Natural killer cell (primary cell): ENCODE measurements at places on chromosomes 3 and 15. TPM values are rescaled to one million over a fixed set of nuclear protein-coding genes. Genes with fewer than 3 reads are reported as not detected.

GRCh38 chr3:70242297-70242882, 70.0 kb downstream of the MDFIC2 start:
- H3K27me3 ChIP-seq: no peaks in the 10 kb centered on the region
- no peaks in the 10 kb centered on the region for H3K36me3 ChIP-seq
- H3K27ac ChIP-seq: no peak overlapping the region
- no peak overlapping the region for H3K4me3 ChIP-seq

DNA sequence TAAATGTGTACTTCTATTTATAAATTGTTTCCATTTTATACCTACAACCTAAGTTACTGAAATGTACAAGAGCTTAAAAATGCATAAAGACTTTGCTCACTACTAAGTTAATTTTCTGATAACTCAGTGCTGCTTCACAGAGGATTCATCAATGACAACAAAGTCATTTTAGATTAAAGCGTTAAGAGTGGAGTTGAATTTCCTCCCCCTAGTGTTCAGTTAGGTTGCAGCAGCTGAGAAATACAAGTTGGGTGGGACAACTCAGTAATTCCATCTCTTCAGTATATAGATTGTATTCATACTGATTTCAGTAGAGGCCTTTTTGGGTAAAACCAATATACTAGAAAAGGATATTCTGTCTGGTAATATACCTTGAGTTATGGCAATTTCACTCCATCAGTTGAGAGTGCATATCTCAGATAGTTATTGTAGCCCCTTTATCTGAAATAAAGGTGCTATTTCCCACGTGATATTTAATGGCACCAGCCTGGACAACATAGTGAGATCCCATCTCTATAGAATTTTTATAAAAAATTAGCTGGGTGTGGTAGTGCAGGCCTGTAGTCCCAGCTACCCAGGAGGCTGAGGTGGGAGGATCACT, 6.9 kb upstream of the RPL35A start:
- DNase-seq: no peak
- H3K4me3 ChIP-seq: no peak overlapping the region
- H3K36me3 ChIP-seq: no peaks in the 10 kb centered on the region
- H3K27ac ChIP-seq: no peak overlapping the region
- H3K27me3 ChIP-seq: no peaks in the 10 kb centered on the region
- no peaks in the 10 kb centered on the region for H3K4me1 ChIP-seq

DNA sequence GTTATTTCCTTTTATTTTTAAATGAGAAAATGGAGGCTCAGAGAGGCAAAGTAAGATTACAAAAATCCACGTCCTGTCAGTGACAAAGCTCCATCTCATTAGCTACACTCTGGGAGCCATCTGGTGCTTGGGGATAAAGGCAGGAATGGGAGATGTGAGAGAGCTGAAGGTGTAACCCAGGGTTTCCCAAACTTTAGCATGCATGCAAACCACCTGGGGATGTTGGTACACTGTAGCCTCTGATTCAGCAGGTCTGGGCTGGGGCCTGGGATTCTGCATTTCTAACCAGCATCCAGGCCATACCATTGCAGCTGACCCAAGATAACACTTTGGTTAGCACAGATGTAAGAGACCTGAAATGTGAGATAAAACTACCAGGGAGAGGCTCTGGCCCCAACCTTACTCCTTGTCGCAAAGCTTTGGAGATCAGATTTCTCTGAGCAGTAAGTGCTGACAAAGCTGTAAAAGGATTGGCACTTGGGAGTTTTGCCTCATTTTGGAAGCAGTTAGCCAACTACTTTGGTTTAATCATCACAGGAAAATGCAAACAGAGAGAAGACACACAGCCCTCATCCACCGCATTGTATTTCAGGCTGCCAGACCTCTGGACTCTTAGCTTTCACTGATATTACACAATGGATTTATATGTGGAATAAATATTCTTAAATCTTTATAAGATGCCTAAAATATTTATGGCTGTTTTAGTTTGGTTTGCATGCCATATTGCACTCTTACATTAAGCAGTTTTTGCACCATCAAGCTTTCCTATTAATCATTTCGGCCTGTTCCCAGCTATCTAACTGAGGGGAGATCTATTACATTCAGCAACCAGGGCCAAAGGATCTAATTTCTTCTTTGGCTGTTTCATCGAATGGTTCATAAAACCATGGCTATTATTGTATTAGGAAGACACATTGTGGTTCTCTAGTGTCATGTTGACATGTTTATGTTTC, 263.0 kb downstream of the EBLN2 start:
- H3K4me3 ChIP-seq: no peak overlapping the region
- H3K4me1 ChIP-seq: no peaks in the 10 kb centered on the region
- no peaks in the 10 kb centered on the region for H3K36me3 ChIP-seq
- H3K27me3 ChIP-seq: no peaks in the 10 kb centered on the region
- no peak for DNase-seq

DNA sequence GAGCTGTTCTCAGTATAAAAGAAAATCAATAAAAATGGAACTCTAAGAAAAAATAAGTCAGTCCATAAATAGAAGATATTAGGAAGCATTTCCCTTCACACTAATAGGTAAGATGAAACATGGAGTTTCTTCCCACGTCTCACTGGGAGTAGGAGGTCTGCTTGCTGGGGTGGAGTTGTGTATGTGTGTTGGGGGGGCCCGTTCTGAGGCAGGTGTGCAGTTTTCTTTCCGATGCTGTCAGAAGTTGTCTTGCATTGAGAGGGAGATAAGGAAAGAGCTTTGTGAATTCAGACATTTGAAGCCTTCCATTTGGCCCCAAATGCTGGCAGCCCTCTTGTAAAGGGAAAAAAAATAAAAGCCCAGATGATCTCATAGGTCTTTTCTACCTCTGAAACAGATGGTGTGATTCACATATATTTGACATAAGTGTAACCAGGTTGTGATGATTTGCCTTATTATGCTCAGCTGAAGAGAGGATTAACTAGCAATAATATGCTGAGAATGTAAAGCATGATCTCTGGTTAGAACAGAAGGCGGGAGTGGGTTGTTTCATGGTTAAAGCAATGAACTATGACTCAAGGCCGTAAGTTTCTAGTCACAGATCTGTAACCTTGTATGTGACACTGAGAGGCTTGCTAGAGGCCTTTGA, 8.8 kb downstream of the RASGRP1 start:
- peaks cover 48% of the 10 kb centered on the region for H3K36me3 ChIP-seq
- no peaks in the 10 kb centered on the region for H3K27me3 ChIP-seq
- H3K27ac ChIP-seq: peak overlapping the region; percentile 7
- H3K4me3 ChIP-seq: no peak overlapping the region

DNA sequence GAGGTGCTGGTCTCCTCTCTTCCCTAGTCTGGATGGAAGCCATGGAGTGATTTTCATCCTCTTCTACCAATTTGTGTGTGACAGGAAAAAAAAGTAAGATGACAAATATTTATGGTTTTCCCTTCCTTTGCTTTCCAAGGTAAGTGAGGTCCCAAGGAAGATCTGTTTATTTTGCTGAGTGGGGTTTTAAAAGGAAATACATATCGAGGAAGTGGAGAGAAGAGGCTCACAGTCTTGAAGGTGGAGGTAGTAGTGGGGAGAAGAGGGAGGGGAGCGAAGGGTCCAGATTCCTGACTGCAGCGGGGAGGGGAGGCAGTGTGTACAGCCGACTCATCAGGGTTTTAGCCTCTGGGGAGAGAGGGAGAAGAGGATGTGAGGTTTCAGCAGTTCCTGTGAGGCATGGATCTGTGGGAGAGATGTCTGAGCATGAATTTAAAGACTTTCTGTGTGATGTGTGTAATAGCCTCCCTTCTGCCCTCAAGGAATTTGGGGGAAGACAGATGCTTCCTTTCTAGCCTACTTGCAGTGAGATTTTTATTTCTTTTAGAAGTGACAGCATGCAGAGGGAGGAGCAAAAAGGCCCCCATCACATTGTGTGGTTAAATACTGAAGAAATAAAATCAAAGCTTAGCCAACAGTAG, 272.4 kb downstream of the THRB start:
- H3K27me3 ChIP-seq: no peaks in the 10 kb centered on the region
- no peaks in the 10 kb centered on the region for H3K36me3 ChIP-seq
- no peaks in the 10 kb centered on the region for H3K4me1 ChIP-seq
- H3K27ac ChIP-seq: no peak overlapping the region
- DNase-seq: no peak

DNA sequence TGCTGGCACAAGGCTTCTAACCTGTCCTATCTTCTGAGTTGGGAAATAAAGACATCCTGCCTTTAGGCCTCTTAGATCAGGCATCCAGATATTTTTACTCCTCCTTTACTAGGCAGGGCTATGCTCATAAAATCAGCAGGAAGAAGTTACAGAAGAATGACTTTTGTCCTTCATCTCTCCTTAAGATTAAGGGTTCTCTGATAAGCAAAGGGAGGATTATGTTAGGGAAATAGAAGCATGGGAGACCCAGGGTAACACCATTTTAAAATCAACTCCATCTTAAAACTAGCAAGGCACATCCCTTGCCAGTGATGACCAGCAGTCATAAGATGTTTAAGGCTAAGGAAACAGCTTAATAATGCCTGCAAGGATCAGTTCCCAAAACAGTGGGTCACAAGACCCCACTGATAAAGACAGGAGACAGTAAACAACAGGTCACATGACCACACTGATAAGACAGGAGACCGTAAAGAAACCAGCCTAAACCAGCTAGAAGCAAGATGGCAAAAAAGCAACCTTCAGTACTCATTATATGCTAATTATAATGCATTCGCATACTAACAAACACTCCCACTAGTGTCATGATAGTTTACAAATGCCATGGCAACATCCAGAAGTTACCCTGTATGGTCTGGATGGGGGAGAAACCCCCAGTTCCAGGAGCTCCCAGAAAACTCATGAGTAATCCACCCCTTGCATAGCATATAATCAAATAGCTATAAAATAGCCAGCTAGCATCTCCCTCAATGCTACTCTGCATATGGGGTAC, 14.5 kb upstream of the EHHADH start:
- H3K27me3 ChIP-seq: peaks cover 10% of the 10 kb centered on the region
- H3K4me1 ChIP-seq: no peaks in the 10 kb centered on the region
- DNase-seq: no peak
- H3K27ac ChIP-seq: no peak overlapping the region
- H3K4me3 ChIP-seq: no peak overlapping the region

DNA sequence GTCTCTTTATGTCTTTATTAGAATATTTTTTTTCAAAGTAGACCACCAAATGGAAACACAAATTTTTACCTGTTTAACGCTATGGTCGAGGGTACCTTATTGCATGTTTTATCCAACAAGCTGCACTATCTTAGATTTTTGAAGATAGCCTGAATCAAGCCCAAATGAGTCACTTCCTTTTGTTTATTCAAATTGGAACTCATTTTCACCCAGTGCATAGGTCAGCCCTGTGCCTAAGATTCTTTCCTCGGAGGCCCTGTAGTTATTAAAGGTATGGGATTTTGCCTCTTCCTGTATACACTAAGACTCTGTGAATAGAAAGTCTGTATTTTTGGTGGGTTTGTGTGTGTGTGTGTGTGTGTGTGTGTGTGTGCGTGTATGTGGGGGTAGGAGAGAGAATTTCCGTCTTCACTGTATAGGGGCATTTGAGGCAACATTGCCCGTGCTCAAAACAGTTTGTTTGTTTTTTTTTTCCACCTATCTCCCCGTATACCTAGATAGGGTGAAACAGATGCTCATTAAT, 358.0 kb upstream of the CADM2 start:
- H3K36me3 ChIP-seq: no peaks in the 10 kb centered on the region
- H3K4me1 ChIP-seq: no peaks in the 10 kb centered on the region
- no peak overlapping the region for H3K4me3 ChIP-seq
- no peak overlapping the region for H3K27ac ChIP-seq
- no peak for DNase-seq

DNA sequence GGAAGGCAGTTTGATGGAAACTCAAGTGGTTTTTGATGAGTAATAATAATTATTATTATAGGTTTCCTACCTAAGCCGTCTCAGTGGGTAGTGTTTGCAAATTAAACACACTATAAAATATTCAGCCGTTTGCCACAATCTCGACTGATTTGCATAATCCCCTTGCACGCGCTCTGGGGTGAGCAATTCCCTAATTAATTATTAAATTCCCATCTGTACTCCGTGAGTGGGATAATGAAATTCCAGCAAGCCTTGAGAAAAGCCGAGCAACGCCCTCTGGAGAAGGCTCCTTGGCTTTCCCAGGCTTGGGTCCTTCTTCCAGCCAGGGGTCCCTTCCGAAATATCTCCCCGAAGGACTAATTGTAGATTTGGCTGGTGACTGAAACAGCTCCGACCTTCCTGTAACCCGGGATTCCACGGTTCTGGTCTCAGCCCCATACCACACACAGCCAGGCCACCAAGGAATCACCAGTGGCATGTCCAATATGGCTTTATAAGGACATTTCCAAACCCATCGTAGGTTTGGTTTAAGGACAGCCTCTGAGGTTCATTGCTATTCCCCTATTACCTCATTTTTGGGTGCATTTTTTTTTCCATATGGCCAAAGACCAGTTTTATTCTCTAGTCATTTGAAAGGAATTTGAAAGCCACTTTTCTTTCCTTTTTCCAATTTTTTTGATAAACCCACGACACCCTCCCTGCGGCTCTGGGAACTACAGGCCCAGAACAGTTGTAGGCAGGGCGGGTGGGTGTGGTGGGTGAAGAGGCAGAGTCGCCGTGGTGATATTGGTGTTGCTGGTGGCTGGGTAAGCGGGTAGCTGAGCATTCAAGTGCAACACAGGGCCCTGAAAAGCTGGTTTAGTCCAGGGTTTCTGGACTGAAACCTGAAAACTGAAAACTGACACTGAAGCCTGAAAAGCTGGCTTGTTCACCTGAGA, 33.2 kb upstream of the RGMA start:
- no peak for DNase-seq
- no peaks in the 10 kb centered on the region for H3K4me1 ChIP-seq
- H3K4me3 ChIP-seq: no peak overlapping the region
- H3K27ac ChIP-seq: no peak overlapping the region

DNA sequence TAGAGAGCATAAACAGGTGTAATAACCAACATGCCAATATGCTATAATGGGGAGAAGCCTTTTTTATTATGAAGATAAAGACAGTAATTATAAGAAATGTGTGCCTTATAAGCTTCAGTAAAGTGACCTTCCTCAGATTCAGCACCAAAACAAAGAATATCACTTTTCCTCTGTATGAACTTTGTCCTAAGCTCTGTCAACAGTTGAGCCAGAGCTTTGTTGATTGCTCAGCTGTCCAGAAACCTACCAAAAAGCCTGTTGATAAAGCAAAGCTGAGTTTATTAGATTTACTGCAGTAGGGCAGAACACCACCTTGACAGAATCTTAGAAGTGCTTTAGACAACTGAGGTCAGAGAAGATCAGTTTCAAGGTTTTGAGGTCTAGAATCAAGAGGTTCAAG, 635.3 kb downstream of the EDEM1 start:
- H3K4me1 ChIP-seq: no peaks in the 10 kb centered on the region
- H3K4me3 ChIP-seq: no peak overlapping the region
- DNase-seq: no peak
- H3K36me3 ChIP-seq: no peaks in the 10 kb centered on the region
- no peak overlapping the region for H3K27ac ChIP-seq
- H3K27me3 ChIP-seq: no peaks in the 10 kb centered on the region

The GOLGA8K gene
- 9.2 TPM for total RNA-seq

The AADACL2 gene
- total RNA-seq: not detected

The NTRK3 gene
- not detected for total RNA-seq

The CD276 gene
- total RNA-seq: not detected

The FES gene
- total RNA-seq: 35.8 TPM

The CYP1A2 gene
- total RNA-seq: not detected

The USP3 gene
- total RNA-seq: 187 TPM

The GOLGA8J gene
- 6.0 TPM for total RNA-seq

The PAQR5 gene
- 0.40 TPM for total RNA-seq
